ENCODE measurements at places on chromosomes 11 and 22.

DNA sequence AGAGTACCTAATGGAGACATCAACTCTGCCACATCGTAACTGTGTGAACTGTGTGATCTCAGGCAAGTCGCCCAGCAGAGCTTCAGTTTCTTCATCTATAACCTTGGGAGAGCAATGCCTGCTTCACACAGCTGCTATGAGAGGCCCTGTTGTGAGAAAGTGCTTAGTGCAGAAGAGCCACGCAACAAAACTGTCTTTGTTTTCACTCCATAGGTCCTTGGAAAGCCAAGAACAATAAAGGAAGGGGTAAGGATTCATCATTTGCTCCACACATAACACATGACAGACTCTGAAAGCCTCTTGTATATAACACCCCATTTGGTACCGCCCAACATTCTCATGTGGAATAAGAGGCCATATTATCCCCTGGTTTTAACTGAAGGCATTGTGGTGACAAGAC is 231.9 kb upstream of the ISX start:
- no peak for DNase-seq

DNA sequence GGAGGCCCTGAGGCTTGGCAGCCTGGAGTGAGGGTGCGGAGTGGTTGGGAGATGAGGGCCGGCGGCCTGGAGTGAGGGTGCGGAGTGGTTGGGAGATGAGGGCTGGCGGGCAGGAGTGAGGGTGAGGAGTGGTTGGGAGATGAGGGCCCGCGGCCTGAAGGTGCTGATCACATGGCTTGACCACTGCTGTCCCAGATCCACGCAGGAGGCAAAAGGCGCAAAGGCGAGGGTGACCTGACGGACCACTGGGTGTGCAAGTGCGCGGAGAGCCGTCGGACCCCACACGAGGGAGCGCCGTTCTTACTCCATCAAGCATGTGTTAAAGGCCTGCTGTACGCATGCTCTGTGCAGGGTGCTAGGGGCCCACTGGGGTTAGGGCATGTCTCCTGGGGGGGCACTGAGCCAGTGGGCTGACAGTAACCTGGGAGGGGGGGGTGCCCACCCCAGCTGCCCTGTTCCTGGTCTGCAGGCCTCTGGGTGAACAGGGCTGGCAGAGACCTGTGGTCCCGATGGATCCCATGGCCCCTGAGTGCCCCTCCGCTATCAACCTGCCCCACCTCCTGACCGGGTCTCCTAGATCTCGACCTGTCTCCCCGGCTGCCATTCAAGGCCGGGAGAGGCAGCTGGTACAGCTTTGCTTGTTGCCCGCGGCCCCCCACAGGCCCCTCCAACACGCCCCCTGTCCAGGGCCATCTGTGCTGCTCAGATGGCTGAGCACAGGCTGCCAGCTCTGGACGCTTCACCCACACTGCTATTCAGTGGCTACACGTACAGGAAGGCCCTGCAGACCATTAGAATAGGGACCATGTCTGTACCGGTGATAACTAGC is 21.1 kb downstream of the MRGPRD start:
- no peak for DNase-seq

DNA sequence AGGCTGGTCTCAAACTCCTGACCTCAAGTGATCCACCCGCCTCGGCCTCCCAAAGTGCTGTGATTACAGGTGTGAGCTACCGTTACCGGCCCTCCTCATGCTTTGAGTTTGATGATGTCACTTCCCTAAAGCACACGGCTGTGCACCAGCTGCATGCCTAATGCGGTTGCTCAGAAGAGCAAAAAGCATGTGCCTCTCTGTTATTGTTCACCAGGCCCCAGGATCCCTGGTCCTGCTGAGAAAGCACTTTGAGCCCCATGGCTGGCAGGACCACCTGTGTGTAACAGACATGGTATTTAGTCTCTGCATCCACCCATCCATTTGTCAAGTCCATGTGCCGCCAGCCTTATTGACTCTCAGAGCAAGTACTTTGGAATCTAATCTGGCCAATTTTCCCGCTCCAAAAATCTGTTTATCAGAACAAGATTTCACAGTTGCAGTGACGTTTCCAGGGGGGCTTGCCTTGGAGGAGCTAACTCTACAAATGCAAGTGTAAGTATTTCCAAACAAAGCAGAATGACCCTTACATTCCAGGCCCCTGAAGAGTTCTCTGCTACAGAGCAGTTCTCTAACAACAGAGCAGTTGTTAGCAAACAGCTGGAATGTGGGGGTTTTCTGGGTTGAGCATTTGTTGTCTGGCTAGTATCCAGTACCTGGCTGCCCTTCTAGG is 89.4 kb downstream of the LDLRAD3 start:
- DNase-seq: no peak

DNA sequence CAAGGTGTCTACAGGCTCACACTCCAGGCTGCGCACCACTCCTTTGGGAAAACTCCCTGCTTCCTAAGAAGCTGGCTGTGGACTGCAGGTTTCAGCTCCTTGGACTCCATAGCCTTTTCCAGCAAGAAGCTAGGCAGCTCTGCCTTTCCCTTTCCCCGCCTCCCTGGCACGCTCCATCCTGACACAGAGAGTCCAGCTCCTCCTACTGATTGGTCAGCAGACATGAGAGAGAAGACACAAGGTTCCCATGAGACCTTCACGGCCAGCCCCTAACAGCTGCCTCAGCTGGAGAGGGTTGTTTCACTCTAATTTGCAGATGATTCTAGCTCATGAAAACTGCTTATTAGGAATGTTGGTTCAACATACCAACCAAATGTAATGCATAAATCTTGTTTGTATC is 27.6 kb downstream of the TENM4 start:
- no peak for DNase-seq

DNA sequence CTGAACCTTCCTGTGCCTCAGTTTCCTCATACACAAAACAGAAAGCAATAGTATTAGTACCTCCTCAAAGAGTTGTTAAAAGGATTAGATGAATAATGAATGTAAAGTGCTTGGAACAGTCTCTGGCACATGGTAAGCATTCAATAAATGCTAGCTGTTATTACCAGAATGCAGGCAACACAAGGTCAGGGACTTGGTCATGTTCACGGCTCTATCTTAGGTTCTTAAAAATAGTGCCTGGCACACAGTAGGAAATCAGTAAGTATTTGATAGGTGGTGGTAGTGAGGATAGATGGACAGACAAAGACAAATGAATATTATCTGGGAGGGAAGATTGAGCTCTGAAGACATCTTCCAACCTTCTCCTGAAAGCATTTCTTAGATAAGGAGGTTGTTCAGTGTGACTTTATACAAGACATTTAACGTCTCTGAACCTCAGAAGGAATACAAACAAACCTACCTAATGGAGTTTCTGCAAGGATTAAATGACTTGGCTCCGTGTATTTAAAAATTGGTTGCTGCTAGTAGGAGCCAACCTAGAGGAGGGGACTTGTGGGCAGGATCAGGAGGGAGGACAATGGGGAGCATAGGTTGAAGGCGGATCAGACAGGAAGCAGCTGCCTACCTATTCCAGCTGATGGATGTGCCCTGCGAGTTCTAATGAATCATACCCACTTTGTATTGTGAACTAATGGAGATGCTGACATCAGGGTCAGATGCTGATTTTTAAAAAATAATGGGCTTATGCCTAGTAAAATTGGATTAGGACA is 94.1 kb downstream of the DBX1 start:
- no peak for DNase-seq

DNA sequence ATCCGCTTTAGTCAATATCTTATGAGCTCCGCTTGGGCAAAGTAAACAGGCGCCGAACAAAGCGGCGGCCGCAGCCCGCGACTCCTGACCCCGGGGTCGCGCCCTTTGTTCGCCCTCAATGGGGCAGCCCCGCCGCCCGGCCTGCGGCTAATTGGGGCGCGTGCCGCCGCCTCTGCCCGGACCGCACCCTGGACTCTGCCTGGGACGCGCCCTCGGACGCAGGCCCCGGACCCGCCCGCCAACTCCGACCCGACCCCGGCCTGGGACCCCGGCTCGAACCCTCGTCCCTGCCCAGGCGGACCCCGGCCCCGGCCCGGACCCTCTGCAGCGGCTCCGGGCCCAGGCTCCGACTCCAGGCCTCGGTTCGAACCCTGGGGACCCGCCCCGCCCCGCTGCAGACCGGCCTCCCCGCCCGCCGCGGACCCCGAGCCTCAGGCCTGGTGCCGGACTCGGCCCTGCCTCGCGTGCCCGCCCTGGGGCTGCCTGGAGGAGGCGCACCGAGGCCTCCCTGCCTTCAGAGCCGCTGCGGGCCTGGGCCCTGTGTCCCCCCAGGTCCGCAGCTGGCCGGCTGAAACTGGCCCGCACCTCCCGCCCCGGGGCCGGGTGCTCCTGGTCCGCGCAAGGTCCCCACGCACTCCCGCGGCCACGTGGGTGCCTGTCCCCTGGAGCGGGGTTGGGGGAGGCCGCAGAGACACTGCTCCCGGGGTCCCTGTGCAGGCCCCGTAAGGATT is 84.7 kb upstream of the WNT7B start:
- DNase-seq: no peak

- no peak for DNase-seq
Measured at GRCh38 chr11:40185793-40186192, 1273.7 kb downstream of the LRRC4C start.

DNA sequence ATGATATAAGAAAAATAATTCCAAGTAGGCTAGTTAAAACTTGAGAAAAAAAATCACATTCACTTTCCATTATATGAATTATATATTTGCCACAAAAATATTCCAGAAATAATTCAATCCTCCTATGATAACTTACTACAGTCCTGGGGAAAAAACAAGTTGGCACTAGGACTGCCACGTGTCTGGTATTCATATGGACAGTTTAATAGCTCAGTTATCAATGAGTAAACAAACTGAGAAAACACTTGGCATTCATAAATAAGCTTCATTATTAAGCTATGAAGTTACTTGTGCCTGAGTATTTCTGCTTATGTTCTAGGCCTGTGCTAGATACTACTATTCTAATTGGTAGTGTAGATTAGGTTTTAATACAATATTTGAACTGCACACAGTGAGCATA is 22.5 kb upstream of the MAML2 start:
- no peak for DNase-seq

- DNase-seq: no peak
Measured at GRCh38 chr11:130476922-130477491, 28.6 kb downstream of the ADAMTS15 start.

- no peak for DNase-seq
Measured at GRCh38 chr22:43996981-43997265, 27.2 kb upstream of the PARVB start.

- no peak for DNase-seq
Measured at GRCh38 chr22:34855471-34855870, 210.5 kb upstream of the ISX start.

DNA sequence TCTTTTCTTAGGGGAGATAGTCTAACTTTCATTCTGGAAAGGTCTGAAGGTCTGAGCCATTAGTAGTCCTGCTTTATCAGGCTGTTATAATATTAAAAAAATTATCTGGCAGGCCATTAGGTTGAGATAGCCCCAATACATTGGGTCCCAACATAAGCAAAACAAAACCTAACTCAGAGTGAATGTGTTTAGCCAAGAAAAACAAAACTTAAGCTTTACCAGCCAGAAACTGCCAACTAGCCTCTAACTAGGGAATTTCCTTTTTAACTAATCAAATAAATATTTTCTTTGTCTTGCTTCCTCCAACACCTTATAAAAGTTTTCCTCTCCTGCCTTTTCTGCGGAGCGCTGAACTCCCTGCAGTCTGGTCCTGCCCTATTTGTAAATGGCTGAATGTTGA is 1137.7 kb upstream of the CNTN5 start:
- DNase-seq: no peak

- DNase-seq: no peak
Measured at GRCh38 chr22:42959576-42960509, 55.1 kb downstream of the PACSIN2 start.

DNA sequence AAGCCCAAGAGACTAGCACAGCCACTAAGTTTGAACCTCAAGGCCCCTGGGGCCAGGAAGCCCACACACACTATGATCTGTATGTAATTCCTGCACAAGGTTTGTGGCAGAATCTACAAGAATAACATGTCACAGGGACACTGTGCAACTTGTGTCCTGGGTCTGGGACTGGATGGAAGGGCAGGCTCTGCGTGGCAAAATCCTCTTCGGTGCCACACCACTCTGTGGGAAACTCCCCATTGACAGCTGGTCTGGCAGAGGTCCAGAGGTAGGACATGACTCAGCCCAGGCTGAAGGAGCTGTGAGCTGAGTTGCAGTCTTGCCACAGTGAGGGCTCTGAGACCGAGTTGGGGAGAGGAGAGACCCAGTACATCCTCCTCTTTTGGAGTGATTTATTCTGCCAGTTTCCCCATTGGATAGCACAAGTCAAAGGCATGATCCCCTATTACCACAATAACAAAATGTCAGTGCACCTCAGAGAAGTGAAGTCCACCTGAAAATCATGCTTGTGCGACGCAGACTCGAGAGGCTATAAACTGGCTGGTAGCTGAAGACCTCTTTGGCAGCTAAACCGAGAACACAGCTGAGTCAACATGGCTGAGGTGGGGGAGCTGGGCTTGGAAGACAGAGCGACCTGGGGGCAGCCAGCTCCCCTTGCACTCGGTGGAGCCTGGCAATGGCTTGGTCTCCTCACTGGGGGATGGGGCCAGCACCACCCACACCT is 23.3 kb upstream of the SERPIND1 start:
- DNase-seq: no peak

DNA sequence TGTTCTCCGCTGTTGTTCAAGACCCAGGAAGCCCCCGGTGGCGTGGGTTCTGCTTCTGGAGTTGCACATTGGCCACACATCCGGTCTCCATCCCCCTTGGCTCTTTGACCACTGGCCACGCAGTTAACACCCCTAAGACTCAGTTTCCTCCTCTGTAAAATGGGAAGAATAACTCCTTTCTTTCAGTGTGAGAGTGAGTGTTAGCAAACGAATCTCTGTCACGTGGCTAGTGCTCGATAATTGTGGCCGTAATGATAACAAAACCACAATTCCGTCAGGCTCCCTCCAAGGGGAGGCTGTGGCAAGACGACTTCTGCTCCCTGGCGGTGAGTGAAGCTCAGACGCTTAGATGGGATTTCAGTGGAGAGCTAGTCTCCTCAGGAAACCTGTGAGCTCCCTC is 315.2 kb upstream of the B3GAT1 start:
- DNase-seq: no peak

- DNase-seq: no peak
Measured at GRCh38 chr11:121513807-121514206, 61.0 kb upstream of the SORL1-AS1 start.

GRCh38 chr11:130964058-130964792 is 47.9 kb upstream of the SNX19 start:
- no peak for DNase-seq

DNA sequence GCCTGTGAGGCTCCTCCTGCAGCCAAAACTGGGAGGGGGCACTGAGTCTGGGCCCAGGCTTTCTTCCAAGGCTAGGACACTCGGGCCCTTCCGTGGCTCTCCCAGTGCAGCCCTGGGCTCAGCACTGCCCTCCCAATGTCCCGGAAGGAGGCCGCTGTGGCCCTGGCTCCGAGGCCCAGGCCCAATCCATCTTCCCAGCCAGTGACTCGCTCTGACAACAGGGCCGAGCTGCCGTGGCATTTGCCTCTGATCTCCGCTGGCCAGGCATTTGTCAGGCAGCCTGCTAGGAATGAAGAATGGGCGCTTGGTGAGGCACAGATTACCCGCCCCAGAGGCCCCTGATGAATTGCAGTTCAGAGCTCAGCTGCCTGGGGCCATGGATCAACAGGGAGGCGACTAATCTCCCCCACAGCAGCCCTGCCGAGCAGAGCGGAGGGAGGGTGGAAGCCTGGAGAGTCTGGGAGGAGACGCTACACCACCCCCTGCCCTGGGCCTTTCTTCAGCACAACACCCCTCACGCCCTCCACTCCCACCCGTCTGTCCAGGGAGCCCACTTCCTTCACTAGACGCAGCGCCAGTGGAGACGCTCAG is 8.3 kb downstream of the FXYD2 start:
- DNase-seq: no peak
